ENCODE measurements at places on chromosomes 13 and 19.
A peak's percentile ranks its signal among the peaks of the same experiment; 100 is the strongest.

GRCh38 chr13:25177636-25178035 lies 5.5 kb upstream of the AMER2 start:
- no peak for DNase-seq

GRCh38 chr19:49556412-49557398 lies 23.7 kb downstream of the NOSIP start:
- DNase-seq = no peak

DNA sequence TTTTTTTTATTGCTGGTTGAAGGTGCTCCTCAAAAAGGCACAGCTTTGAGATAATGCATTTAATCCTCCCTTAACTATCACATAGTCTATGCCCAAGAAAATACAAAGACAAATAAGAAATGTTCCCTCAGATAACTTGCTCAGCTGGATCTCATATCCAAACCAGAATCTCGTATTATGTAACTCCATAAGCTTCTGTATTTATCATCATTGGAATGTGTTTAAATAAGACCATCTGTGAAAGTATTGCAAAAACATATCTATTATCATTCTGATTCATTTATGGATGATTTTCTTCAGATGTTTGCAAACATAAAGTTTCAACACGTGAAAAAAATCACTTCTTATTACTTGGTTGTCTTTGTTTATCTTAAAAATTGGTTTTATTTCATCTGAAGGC lies 190.9 kb downstream of the IRS2 start:
- DNase-seq = peak; percentile 18

DNA sequence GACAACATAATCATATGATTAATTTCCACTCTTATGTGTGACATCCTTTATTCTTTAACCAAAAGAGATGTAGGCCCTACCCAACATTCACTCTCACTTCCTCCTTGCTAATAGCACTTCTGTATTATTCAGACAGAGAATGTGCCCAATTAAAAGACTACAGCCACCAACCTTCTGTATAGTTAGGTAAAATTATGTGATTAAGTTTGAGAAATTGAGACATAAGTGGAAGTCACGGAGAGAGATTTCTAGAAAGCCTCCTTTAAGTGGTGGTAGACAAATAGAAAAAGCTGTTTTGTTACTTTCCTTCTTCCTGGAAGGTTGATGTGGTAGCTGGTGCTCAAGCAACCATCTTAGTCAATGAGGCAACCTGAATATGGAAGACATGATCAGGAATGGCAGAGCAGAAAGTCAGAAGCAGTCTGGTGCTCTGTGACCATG lies 14.8 kb downstream of the EPSTI1 start:
- no peak for DNase-seq

- DNase-seq = no peak
Measured at GRCh38 chr19:46489445-46490272, 6.0 kb downstream of the PNMA8B start.

DNA sequence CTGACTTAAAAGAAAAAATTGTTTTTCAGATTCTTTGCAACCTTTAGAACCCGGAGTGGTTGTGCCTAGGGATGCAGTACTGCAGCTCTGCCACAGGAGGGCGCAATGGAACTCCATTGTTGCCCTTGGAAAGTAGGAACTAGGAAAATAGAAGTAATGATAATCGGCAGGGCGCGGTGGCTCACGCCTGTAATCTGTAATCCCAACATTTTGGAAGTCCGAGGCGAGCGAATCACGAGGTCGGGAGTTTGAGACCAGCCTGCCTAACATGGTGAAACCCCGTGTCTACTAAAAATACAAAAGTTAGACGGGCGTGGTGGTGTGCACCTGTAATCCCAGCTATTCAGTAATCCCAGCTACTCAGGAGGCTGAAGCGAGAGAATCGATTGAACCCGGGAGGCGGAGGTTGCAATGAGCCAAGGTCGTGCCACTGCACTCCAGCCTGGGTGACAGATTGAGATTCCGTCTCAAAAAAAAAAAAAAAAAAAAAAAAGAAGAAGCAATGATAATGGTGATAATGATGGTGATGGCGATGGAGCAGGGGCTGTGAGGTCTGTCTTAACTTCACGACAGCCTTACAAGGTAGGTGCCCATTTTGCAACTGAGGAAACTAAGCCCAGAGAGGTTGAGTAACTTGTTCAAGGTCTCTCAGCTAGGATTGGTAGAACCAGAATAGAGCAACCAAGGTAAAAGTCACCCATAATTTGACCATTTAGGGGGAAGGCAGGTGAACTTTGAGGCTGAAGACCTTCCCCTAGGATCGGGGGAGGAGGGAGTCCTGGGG lies 5.5 kb upstream of the ADAMTS10 start:
- DNase-seq = no peak

- no peak for DNase-seq
Measured at GRCh38 chr19:42010245-42011126, 16.5 kb upstream of the ATP1A3 start.

DNA sequence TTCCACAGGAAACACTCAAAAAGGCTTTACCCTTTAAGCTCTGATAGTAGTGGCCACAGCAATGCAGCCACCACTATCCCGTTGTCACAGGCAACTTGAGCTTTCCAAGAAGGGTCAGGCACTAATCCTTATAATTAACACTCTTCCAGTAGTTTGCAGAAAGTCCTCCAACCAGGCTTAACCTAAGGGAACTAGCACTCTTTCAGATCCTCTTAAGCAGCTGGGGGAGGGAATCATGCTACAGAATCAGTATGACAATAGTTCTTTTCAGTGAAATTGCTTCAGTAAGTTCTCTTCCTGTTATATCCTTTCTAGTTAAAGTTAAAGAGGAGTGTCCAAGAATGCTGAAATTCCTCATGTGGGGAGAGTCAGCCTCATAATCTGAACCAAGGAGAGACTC lies 82.2 kb downstream of the TNFSF11 start:
- no peak for DNase-seq

DNA sequence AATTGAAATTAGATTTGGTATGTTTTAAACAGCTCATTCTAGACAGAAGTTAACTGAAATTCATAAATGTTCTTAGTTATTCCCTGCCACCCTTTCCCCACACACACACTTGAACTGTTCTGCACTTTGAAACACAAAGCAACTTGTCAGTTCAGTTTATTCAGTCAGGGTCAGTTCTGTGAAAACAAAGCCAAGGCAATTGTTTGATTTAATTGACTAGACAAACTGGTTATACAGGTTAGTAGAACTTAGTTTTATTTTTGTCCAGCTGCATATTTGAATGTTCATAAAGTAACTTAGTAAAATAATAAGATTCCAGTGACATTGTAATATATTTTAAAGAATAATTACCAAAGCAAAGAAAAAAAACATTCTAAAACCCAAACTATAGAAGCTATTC lies 98.3 kb upstream of the KLF5 start:
- DNase-seq = no peak

- DNase-seq = no peak
Measured at GRCh38 chr19:45118106-45118505, 25.1 kb downstream of the PPP1R37 start.

DNA sequence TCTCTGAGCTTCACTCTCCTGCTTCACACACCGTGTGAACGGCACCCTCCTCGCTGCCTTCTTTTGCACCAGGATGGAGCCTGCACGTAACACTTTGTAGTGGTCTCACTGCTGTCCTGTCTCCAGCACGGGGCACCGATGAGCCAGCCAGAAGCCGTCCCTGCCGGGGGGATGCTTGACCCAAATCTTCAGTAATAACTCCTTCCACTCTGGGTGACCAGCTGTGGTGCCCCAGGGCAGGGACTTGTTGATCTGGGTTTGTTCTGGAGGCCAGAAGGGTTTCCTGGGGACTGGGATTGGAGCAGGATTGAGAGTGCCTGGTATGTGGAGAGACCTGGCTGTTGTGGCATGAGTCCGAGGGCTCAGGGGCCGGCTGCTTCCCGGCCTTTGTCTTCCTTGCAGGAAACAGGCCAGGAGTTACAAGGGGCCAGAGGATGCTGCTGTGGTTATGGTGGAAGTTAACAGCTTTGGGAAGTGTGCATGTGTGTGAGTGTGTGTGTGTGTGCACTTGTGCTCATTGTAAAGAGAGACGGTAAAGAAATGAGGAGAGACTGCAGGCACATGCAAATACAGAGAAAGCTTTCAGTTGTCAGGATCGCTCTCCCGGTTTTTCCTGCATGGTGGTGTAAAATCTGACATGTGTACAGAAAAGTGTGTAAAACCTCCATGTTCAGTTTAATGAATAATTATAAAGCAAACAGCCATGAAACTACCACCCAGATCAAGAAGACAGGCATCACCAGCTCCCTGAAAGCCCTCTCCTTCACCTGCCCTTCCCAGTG lies 18.9 kb downstream of the PAK4 start:
- DNase-seq = no peak

DNA sequence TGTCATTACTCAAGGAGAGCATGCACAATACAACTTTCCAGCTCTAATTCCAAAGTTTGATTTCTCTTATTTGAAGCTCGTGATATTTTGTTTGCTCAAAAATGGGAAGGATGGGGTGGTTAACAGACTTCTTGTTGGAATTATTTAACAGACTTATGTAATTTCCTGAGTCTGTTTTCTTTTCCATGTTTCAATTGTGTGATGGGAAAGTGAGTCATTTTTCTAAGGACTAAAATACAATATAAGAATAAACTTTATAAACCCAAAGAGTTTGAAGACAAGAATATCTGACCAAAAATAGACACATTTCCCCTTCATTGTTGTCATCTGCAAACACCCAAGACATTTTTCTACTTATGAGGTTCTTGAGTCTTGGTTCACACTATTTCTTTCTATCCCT lies 211.8 kb upstream of the SLITRK5 start:
- DNase-seq = no peak

DNA sequence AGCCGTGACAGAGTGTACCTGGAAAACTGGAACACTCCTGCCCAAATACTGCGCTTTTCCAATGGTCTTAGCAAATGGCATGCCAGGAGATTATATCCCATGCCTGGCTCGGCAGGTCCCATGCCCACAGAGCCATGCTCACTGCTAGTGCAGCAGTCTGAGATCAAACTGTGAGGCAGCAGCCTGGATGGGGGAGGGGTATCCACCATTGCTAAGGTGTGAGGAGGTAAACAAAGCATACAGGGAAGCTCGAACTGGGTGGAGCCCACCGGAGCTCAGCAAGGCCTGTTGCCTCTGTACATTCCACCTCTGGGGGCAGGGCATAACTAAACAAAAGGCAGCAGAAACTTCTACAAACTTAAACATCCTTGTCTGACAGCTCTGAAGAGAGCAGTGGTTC lies 10.5 kb downstream of the CYP2A13 start:
- no peak for DNase-seq

- DNase-seq = peak; percentile 67
Measured at GRCh38 chr19:12696366-12697335, at the start of gene FBXW9. FBXW9 (minus strand) TSS chr19:12696631; CDS start chr19:12696581, 50 bp downstream.
